ENCODE measurements at places on chromosomes 11 and 22.

DNA sequence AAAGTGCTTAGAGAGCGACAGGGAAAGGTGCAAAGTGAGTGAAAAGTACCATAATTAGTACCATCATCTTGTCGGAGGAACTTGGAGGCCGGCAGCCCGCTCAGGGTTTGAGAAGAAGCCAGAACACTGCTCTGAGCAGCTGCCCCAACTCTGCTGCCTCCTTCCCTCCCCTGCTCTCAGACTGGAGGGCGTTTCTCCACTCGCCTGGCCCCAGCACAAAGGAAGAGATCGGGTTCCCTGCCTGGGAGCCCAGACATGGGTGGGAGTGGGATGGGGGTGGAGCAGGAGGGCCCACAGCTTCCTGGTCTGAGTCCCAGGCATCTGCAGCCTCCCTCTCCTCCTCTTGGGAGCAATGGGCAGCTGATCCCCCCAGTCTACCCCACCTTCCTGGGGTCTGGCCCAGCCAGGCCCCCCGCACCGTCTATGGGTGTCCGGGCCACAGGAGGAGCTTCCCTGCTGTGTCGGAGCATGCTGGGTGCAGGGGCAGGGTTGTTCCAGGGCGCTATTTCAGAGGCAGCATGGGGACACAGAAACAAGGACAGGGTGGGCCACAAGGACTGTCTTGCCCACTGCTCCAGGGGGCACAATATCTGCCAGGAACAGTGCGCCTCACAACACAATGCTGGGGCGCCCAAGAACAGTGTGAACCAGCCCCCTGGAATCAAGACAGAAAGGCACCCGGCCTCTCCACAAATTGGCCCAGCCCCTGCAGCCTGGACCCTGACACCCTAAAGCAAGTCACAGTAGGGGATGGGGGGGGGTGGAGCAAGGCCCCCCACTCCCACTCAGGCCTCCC lies 4.8 kb downstream of the LIF start:
- no peak for DNase-seq

DNA sequence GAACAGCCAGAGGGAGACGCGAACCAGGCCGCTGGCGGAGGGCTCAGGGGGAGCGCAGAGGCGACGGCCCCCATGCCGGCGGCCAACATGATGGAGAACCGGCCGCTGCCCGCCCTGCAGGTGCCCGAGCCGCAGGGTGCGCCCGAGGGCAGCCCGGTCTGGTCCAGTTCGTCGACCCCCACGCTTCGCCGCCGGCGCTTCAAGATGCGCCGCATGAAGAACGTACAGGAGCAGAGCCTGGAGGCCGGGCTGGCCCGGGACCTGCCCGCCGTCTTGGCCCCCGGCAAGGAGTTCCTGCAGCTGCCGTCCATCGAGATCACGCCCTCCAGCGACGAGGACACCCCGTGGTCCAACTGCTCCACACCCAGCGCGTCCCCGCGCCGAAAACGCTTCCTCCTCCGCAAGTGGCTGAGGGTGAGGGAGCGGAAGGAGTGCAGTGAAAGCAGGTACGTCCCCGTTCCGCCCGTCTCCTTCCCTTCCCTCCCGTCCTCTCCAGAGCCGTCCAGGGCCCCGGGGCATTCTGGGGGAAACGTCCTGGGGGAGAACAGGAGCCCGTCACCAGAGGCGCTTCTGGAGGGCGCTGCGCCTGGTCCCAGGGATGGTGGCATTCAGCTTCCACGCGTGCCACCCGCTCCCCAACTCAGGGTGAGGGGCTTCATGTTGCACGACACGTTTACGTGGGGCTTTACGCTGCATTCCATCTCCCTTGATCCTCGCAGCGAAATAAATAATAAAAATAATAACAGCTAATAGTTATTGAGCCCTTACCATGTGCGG lies 840 bp downstream of the GRAMD1B start:
- DNase-seq: peak; percentile 61

GRCh38 chr11:108468478-108468864 lies 1.1 kb upstream of the C11orf65 start:
- DNase-seq: no peak

DNA sequence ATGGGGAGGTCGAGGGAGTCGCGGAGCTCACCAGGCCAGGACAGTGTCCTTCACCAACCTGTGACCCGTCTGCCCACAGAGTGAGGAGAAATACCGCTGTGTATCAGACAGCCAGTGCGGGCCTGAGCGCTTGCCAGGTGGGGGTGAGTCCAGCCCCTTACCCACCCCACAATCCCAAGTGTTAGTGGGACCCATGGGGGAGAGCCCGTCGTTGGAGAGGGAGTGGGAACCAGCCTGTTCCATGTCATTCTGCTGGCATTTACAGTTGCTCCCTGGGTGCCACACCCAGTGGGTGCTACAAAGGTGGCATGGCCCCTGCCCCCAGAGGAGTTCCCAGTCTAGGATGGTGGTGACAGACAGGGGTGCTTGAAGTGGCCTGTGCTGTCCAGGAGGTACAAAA lies 9.2 kb downstream of the P2RX3 start:
- no peak for DNase-seq

DNA sequence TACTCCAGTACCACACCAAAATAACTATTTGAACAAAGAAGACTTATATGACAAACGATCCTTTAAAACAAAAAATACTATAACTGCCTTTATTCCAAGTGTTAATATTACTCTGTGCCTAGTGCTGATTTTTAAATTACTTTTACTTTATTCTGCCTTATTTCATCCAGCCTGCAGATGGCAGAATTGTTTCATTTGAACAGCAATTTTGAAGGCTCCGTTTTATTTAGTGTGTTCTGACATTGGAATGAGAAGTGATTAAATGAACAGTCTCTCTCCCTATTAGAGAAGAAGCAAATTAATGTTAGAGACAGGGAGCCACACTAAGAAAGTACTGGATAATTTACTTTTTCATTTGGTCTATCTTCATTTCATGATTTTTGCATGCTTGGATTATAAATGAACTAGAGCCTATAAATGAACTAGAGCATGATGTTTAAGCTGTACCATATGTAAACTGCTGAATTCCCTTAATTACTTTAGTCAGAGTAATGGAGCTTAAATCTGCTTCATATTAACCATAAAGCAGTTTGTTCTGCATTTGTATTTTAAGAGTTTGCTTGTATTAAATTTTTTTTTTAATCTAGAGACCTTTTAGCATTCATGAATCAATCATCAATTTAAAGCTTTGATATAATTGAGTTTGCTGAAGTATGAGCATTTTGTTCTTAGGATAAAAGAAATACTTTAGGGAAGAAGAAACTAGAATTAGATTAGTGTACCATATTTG lies 9.8 kb downstream of the PDHX start:
- no peak for DNase-seq

GRCh38 chr22:36916034-36916433 lies 2.6 kb downstream of the CSF2RB start:
- no peak for DNase-seq

DNA sequence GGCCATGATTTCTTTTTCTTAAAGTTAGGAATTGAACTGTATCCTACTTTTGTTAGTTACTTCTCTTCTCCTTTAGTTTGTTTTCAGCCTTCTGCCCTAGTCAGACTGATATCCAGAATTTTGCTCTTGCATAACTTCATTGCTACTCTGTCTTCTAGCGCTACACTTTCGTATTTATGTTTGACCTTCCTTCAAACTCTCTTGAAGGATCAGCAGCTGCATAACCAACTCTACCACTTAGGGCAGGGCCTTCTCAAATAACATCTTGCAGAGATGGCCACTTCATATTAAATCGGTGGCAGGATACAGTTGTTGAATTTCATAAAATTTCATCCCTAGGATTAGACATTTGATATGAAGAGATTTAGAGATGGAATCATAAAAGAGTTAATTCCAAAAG lies 43.9 kb downstream of the KDM2A start:
- DNase-seq: no peak

DNA sequence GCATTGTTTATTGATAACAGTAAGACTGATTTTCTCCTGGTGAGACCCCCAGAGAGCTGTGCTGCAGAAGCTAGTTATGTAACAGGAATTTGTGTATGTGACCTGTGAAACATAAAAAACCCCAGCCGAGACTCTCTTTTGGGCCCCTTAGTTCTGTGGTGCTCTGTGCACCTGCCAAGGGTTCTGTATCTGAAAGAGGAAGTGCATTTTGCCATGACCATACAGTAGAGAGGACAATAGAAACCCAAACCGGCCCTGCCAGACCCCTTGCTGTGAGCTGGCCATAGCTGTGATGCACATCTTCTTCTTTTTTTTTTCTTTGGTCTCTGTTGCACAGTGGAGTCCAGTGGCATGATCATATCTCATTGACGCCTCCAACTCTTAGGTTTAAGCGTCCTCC lies 31.4 kb upstream of the APOL5 start:
- DNase-seq: no peak

DNA sequence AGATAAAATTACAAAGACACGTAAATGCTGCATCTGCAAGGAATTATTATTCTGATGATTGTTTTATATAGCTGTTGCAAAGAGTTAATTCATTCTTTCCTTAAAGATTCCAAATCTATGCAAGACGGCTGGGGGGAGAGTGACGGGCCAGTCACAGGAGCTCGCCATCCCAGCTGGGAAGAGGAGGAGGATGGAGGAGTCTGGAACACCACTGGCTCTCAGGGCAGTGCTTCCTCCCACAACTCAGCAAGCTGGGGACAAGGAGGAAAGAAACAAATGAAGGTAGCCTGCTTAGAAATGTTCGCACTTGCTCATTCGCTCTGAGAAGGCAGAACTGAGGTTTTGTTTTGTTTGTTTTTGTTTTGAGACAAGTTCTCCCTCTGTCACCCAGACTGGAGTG lies 73.0 kb upstream of the ADSL start:
- no peak for DNase-seq

DNA sequence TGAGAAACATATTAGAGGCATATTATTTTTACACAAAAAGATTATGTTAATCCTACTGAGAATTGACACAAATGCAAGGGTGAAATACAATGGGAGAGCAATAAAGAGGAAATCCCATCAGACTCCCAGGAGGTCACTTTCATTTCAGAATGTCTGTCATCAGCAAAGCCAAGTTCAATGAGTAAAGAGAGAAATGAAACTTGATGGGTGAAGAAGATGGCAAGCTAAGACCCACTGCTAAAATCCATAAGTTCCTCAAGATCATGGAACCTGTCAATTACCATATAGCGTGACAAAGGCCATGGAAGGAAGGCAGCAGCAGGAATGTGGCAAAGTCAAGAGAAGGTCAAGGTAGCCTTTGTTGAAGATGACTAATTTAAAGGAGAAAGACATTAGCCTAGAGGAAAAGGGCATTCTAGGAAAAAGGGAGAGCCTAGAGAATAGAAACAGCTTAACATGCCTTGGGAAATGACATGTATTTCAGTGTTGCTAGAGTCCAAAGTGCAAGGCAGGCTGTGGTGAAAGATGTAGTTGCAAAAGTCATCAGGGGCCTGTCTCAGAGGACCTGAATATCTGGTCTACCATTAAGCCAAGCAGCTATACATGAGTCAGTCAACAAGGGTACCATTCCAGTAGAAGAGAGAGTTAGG lies 43.1 kb downstream of the FAM168A start:
- DNase-seq: no peak

DNA sequence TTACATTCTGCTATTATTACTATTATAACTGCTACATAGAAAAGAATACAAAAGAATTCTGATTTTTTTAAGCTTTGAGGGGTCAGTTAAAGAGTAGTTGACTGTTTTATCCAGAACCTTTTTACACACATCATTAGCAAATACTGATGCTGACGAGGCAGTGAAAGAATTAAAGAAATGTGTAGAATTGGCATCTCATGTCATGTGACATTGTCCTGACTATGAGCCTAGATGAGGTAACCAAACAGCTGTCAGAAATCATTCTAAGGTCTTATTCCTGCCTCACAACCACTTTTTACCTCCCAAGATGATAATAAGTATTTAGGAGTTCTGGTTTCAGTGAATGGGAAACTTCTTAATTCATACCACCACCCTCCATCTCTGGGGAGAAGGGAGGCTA lies 121.0 kb downstream of the SLC1A2 start:
- no peak for DNase-seq

- DNase-seq: no peak
Measured at GRCh38 chr11:125279676-125280418, 115.3 kb downstream of the PKNOX2 start.

DNA sequence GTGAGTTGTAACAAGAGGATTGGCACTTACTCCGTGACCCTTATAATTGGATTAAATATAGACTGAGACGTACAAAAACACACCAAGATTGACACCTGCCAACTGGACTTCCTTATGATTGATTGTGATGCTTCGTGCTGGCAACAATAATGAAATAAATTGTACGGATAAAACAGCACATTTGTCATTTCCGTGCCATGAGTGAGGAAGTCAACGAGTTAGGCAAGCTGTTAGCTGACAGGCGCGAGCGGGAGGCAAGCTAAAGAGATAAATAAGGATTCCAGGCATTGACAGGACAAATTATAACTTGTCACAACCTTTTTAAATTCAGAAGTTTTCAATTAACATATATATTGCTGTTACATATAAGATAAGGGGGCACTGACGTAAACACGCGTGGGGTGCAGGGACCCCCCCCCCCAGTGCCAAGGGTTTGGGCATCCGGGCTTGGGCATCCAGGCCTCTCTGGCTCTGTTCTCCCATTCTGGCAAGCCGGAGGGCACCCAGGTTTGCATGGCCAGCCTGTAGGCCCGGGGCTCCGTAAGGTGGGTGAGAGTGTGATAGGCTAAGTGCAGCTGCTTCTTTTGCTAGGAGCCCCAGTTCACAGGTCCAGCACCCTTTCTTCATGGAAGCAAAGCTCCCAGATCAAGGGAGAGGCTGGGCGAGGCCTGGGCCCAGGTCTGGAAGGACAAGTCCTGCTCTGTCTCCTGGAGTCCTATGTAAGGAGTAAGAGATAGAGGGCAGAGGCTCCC lies 11.2 kb upstream of the PAX6 start:
- DNase-seq: no peak

- no peak for DNase-seq
Measured at GRCh38 chr11:29448246-29448877, 568.5 kb downstream of the KCNA4 start.

DNA sequence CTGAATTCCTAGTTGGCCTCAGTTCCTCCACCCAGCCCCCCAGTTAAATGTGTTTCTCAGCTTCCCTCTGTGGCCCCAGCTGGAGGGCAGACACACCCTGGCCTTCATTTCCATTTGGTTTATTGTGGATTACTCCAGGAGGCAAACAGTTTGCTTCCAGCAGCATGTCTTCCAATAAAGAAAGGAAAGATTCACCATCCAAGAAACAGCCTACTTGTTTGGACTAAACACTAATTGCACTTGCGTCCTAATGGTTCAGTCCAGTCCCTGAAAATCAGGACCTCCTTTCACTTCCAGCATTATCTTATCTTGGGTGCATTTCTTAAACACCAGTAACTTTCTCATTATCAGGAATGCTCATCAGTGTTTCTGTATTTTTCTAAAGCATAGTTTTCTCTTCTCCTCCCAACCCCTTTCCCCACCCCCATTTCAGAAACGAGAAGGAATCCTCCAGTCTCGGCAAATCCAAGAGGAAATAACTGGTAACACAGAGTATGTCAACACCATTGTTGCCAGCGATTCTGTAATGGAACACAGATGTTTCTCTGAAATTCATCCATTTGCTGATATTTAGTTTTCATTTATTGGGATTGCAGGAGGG lies 130.9 kb downstream of the PARVA start:
- DNase-seq: no peak

GRCh38 chr22:44592824-44593148 lies 94.8 kb upstream of the RTL6 start:
- no peak for DNase-seq

GRCh38 chr11:23284631-23285030 lies 424.4 kb upstream of the CCDC179 start:
- DNase-seq: no peak
